ENCODE measurements at places on chromosomes 11 and 22.

DNA sequence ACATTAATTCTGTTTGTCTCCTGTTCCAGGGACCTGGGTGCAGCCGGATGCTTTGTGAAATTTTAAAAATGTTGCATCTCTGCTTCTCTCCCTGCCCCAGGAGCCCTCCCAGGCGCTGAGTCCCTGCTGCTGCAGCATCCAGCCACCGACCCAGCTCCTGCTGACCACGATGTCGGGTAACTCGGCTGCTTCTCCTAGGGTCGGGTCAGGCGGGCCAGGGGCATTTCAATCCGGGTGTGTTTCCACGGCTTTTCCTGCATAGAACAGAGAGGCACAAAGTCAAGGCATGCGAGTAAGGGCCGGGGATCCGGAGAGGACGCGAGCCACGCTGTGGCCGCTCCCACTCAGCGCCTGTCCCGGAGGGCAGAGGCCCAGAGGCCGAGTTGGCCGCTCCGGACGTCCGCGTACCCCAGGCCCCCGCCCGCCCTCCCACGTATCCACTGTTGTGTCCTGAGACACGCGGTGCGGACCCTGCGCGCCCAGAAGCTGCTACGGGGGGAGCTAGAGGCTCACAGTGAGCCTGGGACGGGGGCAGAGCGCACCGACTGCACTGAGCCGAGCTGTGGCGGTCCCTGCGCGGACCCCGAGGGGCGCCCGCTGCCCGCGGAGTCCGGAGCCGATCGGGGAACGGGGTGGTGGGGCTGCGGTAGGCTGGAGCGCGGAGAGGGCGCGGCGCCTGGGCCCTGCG lies at the start of gene POU2AF3:
TSS of gene POU2AF3 (plus strand) at position 134 of the 688 bp plus-strand sequence. CDS start at position 170, 36 bp downstream.
- no peak for DNase-seq

DNA sequence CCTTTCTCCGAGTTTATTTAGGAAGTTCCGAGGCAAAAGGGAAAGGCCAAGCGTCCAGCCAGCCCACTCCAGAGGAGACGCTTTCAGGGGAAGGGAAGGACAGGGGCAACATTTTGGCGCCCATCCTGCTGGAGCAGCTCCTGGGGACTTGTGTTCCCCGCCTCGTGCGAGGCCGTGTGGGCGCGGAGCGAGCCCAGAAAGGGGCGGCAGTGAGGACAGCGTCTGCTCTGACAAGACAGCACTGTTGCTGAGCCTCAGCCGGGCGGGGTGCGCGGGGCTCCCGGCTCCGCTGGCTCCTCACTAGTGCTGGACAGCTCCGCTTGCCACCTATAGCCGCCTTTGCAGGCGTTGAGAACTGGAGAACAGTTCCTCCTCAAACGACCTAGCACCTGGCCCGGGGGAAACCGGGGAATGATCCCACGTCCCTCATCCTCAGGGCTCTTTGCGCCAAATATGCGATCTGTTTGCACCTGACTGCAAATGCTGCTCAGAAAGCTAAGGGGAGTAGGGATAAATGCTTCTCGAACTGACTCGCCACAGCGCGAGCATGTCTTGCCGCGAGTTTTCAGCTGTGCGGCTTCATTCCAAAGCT lies 722 bp upstream of the GUCY1A2 start:
- no peak for DNase-seq

GRCh38 chr11:117905524-117905923 lies 23.7 kb downstream of the TMPRSS13 start:
- DNase-seq, result no peak

DNA sequence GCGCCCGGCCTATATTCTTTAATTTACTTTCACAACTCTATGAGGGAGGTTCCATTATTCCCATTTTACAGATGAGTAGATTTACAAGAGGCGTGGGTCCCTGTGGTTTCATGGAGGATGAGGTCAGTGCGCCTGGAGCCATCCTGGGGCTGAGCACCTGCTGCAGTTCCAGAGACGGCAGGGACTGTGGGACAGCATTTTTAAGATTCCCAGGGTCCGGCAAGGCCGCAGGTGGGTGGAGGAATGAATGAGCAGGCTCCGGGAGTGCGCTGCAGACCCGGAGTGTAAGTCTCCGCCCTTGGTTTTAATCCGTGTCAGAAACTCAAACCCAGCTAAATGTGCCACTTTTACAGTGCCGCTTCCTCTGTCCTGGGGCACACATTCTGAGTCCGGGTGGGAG lies 4.1 kb upstream of the CHRM1 start:
- no peak for DNase-seq

DNA sequence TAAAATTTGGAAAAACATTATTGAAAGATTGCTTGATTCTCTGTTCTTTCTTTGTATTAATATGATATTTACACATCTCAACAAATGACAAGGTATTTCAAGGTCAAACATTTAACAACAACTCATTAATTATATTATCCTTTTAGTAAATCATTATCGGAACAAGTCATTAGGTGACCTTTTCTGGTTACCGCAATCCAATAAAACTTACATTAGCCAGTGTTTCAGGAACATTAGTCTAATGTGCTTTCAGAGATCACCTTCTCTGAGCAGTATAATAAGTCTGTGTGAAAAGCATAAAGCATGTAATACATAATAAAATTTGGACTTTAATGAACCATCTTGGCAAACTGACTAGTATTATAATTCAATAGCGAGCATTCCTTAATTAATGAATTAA lies 1466.4 kb downstream of the FAM181B start:
- no peak for DNase-seq

- peak; percentile 35 for DNase-seq
Observed at GRCh38 chr11:58530236-58530635, 22.3 kb upstream of the OR5B21 start.

DNA sequence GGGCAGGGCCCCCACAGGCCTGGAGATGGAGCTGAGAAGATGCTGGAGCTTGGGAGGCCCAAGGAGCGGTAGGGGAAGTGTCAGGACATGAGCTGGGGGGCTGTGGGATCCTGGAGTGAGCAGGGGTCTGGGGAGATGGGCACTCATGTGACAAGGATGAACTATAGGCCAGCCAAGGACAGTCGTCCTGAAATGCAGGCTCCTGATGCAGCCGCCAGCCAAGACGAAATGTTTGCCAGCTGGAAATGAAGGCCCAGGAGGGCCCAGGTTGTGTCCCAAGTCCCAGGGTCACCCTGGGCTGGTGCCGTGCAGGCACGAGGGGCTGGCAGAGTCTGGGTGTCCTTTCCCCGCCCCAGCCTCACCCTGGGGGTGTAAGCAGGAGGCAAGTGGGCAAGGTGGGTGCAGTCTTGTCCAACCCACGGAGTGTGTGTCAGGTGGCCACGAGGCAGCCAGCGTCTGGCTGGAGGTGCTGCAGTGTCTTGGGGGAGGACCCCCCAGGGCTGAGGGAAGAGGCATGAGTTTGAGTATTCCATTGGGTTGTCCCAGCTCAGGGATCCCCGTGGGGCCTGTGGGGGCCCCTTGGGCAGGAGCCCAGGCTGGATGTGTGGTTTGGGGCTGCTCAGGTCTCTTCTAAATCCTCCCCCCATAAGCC lies 21.4 kb downstream of the MRGPRG start:
- DNase-seq, result no peak

DNA sequence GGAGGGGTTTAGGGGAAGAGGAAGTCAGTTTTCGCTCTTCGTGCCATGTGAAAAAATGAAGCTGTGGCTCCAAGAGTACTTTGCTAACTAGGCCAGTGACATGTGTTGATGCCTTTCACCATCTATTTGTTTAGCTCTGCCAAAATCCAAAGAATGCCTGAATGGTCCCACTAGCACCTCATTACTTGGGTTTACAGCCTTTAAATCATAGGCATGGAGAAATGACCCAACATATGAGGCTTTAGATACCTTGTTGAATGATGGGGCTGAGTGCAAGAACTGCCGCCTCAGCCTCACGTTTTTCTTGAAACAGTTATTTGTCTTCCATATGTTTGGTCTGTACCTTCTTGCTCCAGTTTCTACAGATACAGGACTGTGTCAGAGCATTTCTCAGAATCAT lies 8.3 kb downstream of the RBM4 start:
- no peak for DNase-seq

DNA sequence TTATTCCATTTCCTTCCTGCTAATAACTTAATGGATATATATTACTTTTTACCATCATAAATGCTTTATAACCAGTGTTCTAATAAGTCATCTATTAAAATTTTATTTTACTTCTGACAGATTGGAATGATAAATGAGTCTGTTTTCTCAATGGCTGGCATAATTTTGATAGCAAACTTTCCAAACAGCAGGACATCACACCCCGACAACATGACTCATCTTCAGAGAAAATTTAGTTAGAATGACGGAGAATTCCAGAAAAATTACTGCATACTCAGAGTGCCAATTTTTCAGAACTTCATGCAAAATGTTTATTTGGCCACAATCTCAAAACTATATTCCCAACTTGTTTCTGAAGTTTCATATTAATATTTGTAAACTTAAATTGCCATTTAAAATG lies 174.4 kb downstream of the SWAP70 start:
- no peak for DNase-seq
